Lung (tissue), 17 donors: ENCODE measurements at places on chromosomes 11 and 22. TPM values are rescaled to one million over a fixed set of nuclear protein-coding genes. Genes with fewer than 3 reads are reported as not detected.
A peak's percentile ranks its signal among the peaks of the same experiment; 100 is the strongest.

DNA sequence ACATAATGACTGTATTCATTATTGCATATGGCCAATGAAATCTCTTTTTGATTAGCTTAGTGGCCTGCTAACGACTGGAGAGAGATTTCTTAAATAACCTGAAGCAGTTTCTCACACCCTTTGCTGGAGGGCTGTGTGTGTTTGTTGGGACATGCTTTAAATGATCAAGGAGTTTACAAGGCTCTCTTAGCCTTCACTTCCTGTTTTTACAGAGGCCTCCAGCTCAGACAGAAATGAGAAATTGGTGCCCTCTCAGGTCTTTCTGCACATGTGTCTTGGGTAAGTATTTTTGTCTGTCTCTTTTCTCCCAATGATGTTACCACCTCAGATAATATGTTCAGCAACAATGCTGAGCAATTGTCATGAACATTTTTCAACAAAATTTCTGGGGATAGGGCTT, 884.4 kb upstream of the CNTN5 start:
- DNase-seq: no peak

GRCh38 chr11:68881320-68881719, 22.3 kb downstream of the MRPL21 start:
- no peak for DNase-seq

DNA sequence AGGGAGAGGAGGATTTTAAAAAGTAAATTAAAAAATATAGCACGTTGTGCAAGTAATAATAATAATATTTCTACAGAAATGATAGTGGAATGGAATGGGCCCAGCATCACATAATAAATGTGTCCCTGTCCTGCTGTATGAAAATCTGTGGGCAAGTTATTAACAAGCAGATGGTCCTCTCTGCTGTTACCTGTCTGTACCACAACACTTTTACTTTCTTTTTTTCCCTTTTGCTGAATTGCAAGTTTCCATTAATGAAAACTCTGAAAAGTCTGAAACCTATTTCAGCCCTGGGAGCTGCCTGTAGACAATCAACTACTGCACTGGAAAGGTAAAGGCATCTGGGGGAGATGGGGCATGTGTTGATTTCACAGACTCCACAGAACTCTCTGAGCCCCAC, 937.1 kb downstream of the OPCML start:
- DNase-seq: no peak

DNA sequence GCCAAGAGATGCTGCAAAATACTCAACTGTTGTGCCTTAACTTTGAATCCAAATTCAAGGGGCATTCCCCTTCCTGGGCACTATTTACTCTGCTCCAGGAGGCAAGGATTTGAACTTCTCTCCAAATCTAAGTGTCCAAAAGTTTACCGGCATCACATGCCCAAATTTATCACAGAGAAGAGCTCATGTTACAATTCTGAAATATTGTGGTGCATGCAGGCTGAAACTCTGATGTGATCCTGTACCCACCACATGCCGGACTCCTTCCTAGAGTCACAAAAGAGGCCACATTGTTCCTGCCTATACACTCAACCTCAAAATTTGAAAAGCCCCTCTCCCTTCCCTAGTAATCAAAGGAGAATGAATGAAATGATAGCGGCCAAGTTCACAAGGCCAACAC, 1.3 kb downstream of the TRAF6 start:
- no peak for DNase-seq

DNA sequence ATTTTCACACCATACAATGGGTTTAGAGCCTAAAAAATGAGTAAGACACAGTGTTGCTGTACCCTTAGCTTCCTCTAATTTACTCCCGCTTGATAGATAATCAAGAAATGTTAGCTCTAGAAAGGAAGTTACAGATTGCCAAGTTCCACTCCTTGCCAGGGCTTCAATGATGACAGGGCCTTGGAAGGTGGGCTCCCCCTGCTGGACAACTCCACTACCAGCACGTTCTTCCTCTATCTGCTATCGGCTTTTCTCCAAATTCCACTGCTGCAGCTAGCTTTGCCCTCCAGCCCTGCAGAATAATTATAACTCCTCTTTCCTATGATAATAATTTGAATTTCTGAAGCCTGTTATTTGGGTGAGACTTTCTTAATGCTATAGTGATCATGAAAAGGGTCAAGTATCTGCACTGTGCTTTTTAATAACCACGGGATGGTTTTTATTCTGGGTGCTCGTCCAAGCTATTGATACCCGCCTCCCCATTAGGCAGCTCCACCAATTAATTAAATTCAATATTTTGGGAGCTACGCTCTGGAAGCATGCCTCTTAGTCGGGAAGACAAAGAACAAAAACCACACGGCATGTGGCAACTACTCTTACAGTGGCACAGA, 9.0 kb downstream of the SYN3 start:
- DNase-seq: peak; percentile 90

DNA sequence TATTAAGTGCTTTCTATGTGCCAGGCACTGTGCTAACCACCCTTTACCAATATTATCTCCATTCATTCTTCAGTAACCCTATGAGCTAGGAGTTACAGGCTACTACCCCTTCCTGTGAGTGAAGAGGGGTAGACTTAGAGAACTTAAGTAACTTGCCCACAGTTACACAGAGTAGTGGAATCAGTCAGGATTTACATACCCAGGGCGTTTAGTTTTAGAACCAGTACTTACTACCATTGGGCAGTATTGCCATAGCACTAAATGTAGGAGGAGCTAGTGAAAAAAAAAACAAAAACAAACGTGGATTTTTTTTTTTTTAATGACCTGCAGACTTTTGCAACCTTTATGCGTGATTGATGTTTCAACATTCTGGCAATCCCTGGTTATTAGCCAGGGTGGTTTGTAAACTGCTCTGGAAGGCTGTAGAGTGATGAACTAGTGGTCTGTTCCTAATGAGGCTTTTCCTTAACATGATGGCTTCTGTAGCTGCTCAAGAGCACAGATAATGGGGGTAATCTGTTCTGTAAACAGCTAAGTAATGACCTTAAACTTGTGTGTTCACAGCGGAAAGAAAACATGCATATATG, 11.4 kb downstream of the TBCEL start:
- DNase-seq: peak; percentile 30

GRCh38 chr11:85960678-85961077, 105.5 kb downstream of the CCDC83 start:
- no peak for DNase-seq

DNA sequence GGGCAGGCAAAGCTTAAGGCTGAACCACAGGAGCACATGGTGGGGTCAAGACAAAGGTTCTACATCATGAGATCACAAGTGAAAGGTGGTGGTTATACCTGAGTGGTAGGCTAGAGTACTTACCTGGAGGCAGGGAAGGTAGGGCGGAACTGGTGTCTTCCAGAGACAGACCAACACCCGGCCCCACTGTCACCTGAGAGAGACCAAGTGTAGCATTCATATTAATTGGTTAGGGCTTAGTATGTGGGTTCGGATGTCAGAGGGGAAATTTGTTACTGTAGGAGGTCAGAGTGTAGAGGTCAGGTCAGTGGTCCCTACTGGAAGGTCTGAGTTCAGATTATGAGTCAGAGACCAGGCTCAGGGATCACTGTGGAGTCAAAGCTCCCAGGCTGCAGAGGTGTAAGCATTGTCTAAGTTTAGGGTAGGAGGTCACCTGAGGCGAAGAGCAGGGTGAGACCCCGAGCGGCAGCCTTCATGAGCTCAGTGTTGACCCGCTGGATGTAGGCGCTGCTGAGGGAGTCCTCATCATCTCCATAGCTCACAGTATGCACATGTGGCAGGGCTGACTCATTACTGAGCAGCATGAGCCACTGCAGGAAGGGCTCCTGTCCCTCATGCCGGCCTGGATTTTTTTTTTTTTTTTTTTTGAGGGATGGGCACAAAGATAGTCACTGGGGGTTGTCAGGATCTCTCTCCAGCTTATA, 3.2 kb downstream of the TPP1 start:
- no peak for DNase-seq

- no peak for DNase-seq
Observed at GRCh38 chr11:3028813-3029212, 28.4 kb downstream of the CARS1 start.

DNA sequence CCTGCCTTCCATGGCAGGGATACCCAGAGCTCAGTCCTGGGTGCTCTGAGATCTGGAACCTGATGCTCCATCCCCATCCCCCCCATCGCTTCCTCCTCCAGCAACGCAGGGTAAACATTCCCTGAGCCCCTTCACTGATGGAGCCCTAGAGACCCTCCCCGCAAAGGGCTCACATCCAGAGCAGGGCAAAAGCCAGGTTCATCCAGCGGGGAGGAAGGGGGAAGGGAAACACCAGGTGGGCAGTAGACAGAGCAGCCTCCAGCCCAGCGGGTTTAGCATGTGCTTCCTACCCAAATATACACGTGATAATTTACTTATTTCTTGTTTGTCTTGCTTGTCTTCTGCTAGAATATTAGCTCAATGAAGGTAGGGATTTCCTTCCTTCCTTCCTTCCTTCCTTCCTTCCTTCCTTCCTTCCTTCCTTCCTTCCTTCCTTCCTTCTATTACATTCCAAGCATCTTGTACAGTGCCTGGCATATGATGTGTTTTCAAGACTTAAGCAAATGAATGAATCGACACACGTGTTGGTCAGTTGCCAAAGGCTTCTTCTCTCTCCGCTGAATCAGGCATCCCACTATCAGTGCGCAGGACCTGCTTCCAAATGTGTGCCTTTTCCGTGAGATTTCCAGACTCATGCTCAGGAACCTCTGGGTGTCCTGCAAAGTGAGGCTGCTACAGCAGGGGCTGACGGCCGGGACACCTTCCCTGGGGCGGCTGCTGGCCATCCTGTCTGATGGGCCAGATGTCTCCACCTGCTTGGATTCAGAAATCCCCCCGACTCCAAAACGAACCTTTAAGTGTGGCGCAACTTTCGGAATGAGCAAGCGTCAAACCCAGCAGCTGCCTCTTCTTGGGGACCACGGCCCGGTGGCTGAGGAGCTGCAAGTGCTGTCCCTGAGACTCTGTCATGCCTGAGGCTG, 955.1 kb downstream of the BRD1 start:
- DNase-seq: no peak

DNA sequence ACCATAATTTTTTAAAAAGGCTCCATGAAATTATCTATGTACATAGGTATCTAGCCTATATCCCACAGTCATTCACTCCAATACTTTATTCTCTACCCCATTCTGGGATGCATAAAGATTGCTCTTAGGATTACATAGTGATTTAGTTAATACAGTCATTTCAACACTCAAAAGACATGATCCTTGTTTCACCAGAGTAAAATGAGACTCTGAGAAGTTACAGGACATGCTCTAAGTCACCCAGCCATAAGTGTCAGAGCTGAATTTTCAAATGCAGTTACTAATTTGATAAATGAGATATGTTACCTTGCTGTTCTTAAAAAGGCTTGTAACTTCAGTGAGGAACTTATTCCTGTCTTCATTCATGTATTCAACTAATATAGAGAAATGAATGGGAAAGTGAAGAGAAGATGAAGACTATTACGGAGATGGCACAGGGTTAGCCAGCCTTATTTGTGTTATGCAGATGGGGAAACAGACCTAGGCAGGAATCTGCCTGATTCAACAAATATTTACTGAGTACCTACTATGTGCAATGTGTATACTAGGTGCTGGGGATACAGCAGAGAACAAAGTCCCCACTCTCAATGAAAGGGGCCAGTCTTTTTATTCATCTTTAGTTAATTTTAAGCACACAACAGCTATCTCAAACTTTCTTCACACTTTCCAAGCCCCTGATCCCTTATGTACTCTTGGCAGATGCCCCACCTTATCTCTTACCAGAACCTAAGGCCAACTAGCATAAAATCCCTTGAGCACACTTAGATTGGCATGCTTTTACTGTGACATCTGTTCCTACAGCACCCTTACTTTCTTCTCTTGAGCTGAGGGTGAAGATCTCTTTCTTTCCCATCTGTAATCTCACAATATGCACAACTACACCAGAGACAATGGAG, 21.6 kb downstream of the MAPK1 start:
- DNase-seq: no peak

DNA sequence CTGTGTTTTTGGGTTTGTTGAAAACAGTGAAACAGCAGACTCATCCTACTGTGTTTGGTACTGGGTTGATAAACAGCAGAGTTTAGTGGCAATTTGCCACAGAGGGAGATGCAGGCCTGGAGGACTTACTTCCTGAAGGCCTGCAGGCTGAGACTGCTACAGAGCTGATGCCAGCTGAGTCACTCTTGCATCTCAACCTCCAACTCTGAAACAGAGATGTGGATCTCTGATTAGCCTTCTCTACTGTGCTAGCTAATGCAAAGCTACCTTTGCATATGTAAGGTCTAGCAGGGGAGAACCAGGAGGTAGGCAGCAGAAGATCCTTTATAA, 14.3 kb downstream of the ATP5MG start:
- DNase-seq: peak; percentile 21

DNA sequence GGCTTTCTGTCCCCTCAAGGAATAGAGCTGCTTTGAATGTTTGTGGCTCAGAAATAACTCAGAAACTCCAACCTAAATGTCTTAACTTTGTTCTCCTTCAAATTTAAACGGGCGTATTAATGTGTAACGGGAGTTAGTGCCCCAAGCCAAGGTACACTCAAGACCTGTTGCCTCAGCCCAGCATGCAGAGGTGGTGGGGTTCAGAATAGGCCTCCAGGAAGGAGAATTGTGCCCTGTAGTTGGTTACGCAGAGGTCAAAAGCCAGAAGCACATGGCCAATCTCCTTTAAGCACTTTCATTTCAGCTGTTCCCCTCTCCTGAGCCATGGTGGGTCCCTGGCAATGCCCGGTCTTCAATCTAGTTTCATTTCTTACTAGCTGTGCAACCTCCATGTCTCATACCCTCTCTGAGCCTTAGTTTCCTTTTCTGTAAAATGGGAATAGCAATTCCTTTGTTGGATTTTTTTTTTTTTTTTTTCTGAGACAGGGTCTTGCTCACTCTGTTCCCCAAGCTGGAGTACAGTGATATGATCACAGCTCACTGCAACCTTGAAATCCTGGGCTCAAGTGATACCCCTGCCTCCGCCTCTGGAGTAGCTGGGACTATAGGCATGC, 4.2 kb downstream of the HMOX1 start:
- DNase-seq: no peak

DNA sequence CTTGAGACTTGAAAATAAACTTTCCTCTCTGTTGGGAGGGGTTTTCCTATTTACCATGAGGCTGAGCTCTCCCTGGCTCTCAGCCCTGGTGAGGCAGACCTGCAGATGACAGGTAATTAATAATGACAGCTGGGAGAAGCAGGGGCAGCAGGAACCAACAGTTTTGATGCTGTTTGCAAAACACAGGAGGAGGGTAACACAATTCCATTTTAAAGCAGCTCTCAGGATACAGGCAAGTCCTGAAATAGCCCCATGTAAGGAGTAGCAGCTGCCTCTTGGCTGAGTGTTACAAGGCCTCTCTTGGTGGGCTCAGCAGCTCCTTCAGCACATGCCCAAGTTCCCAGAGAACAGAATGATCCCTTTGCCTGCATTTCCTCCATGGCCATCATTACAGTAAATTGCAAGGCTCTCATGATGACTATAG, 13.3 kb downstream of the PARVA start:
- no peak for DNase-seq

- no peak for DNase-seq
Observed at GRCh38 chr22:44584256-44584902, 86.3 kb upstream of the RTL6 start.

- DNase-seq: peak; percentile 70
Observed at GRCh38 chr11:16604794-16605388, 133.6 kb upstream of the C11orf58 start.

The C11orf91 gene
- 3.6 TPM for total RNA-seq

The PLEKHB1 gene
- 9.6 TPM for total RNA-seq

The TPP1 gene
- 150 TPM for total RNA-seq

The TPCN2 gene
- total RNA-seq: 25.0 TPM

The AIFM3 gene
- total RNA-seq: 0.48 TPM

The LRRC4C gene
- 5.3 TPM for total RNA-seq

The CCT8L2 gene
- not detected for total RNA-seq

The HOATZ gene
- 25.4 TPM for total RNA-seq
